ENCODE measurements at places on chromosomes 6 and 20. TPM values are rescaled to one million over a fixed set of nuclear protein-coding genes. Genes with fewer than 3 reads are reported as not detected.

DNA sequence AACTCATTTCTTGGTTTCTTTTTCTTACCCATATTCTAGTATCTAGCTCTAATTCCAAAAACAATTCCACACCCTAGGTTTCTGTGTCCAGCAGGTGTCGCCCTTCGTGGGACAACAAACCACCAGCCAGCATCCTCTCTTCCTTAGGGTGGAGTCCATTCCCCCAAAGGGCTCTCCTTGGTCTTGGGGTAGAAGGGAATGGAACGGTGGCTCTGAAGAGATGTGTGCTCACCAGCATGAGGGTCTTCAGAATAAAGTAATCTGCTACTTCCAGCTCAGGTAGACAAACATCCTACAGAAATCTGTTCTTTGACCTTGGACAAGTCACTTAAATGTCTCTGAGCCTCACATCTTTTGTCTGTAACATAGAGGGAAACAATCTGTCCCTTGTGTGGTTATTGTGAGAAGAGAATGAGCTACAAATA, 7.2 kb downstream of the HLA-DMB start:
- no peaks in the 10 kb centered on the region for H3K27me3 ChIP-seq
- peak; percentile 60 for DNase-seq
- no peak overlapping the region for H3K4me3 ChIP-seq
- peaks cover 10% of the 10 kb centered on the region for H3K36me3 ChIP-seq
- peaks cover 5% of the 10 kb centered on the region for H3K4me1 ChIP-seq
- H3K27ac ChIP-seq, result no peak overlapping the region

Gene GSTA3
- total RNA-seq, result not detected

DNA sequence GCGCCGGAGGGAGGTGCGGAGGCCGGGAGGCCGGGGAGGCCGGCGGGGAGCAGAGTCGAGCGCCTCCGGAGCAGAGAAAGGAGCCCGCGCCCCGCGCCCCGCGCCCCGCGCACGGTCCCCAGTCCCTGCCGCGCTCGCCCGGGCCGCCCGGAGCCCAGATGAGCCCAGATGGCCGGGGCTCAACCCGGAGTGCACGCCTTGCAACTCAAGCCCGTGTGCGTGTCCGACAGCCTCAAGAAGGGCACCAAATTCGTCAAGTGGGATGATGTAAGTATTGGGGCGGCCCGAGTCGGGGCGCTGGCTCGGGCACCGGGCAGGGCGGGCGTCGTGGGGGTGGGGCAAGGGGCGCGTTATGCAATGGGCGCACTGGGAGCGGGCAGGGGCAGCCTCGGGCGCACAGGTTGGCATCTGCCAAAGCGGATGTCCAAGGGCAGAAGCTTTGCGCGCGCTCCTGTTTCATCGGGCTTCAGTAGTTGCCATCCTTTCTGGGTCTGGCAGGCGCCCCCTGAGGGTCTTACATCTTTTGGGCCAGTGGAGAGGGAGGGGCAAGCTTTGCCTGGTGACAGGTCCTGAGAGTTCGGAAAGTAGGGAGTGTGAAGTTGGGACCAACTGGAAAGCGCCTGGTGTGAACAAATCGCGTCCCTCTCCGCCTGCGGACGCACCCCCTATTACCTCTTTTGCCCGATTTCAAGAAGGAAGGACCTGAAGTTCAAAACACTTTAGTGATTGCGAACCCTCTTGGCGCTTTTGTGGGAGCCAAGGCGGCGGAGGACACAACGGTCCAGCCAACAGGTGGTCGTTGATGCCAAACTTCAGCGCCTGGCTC, 631 bp downstream of the PLCB1 start:
- no peak for DNase-seq
- peak overlapping the region; percentile 82 for H3K4me3 ChIP-seq
- H3K27me3 ChIP-seq, result peaks cover 7% of the 10 kb centered on the region

- no peak overlapping the region for H3K4me3 ChIP-seq
- no peaks in the 10 kb centered on the region for H3K4me1 ChIP-seq
- no peak for DNase-seq
- no peak overlapping the region for H3K27ac ChIP-seq
- H3K27me3 ChIP-seq, result no peaks in the 10 kb centered on the region
Observed at GRCh38 chr6:1704711-1705110, 95.0 kb downstream of the FOXC1 start.

DNA sequence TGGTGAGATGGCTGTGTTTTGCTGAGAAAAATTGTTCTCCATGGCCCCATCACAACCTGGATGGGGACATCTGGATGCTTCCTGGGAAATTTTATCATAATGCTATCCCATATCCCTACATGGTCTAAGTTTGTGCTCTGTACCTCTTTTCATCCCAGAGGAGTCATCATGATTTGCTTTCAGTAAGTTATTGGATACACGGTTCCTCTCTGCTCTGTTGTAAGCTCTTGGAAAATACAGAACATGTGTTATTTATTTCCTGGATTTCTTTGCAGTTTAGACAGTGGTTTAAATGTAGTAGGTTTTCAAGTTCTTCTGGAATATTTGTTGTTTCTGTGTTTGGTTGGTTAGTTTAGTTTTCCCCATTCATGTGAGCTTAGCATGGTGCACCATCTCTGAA, 129.2 kb upstream of the ECI2 start:
- no peak for DNase-seq
- no peaks in the 10 kb centered on the region for H3K36me3 ChIP-seq
- H3K27me3 ChIP-seq, result peaks cover 22% of the 10 kb centered on the region
- no peaks in the 10 kb centered on the region for H3K4me1 ChIP-seq

Measured in naive thymus-derived CD8-positive, alpha-beta T cell (primary cell).